ENCODE measurements at places on chromosomes 1 and 21.

DNA sequence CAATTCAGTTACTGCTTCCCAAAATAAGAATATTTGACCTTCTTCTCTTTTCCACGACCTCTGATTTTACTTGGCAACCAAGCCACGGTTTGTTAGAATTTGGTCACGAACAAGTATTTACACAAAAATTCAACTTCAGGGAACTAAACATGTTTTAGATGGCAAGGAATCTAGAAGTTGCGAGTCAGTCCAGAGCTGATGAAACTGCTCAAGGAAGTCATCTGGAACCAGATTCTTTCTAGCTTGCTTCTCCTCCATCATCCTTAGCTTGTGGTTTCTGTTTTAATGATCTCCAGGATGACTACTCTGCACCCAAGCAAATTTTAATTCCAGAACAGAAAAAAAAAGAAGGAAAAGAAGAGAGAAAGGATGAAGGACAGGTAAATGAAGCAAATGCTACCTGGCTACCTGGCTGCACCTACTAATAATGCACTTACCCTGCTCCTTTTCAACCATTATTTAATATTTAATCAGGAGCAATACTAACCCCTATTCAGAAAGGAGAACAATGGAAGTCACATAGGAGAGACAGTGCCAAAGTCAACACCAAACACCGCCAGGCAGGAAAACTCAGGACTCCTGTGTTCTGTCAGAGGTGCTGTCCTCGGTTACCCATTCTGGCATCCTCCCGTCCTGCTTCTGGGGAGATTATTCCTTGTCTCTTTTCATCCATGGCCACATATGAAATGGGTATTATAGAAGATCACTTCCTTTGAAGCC lies 54.2 kb upstream of the RGS7 start:
- DNase-seq: no peak

DNA sequence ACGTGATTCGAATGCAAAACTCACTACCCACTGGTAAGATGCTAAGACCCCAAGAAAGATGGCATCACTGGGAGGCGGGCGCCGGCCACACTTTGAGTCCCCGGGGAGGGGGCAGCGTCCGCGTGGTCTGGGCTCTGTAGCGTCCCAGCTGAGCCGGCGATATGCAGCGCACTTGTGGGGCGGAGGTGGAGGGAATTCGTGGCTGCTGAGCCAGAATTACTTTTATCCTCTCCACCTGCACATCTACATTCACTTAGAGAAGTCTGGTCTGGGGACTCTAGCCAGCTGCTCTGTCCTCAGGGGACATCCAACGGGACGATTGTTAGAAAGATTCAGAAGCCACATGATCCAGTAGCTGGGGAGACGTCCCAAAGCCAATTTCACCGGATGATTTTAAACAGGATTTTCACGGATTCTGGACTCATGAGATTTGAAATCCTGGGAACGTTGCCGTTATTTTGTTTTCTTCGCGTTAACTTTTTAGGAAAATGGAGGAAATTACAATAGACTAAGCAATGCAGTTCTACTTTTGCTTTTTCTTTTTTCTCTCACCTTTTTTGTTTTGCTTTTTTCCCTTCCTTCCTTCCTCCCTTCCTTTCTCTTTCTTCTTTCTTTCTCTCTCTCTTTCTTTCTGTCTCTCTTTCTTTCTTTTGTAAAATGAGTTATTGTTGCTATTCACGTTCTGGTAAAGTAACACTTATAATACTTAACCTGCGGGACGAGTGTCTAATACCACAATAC lies 1.3 kb downstream of the JAM2 start:
- DNase-seq: peak; percentile 30

DNA sequence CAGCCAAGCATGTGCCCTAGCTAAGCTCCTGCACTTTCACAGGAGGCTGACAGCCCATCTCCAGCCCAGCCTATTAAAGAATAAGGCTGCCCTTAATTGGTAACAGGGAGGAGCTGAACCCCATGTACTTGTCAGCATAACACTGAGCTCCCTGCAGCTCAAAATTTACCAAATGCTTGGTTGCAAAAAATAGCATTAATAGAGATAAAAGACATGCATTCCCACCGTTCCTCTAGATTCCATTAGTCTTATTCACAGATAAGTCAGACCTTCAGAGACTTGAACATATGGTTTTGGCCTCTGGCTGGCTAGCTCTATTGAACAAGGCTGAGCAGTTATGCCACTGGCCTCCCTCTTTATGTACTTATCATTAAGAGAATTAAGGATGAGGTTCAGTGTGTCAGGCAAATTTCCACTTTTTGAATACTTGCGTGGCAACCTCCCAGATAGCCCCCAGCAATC lies 29.2 kb downstream of the OLFML3 start:
- no peak for DNase-seq

DNA sequence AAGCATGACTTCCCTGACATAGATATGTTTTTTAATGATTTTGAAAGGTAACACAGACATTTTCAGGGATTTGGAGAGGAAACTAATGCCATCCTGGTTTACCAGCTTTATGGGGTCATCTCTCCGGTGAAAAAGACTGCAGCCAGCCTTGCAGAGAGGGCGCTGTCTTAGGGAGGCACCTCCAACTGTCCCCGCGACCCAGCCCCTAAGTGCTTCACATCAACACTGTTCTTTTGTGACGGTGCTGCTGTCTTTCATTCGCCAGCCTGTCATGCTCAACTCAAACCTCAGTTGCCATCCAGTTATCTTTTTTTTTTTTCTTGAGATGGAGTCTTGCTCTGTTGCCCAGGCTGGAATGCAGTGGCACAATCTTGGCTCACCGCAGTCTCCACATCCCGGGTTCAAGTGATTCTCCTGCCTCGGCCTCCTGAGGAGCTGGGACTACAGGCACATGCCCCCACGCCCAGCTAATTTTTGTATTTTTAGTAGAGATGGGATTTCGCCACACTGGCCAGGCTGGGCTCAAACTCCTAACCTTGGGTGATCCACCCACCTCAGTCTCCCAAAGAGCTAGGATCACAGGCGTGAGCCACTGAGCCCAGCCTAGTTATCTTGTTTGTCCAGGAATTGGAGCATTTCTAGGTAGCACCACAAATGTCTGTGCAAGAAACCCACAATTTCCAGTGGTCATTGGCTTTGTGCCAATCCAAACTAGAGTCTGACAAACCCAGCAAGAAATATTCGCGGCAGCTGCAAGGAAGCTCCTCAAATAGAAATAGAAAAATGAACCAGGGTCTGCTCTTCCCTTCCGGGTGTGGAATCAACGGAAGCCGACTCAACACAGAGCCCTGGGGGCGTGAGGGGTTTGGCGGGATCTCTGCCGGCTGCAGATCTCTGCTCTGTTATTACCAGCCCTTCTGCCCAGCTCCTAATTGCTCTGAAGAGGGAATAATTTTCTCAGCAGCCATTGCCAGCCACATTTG lies 24.2 kb downstream of the PDE9A start:
- DNase-seq: peak; percentile 87

DNA sequence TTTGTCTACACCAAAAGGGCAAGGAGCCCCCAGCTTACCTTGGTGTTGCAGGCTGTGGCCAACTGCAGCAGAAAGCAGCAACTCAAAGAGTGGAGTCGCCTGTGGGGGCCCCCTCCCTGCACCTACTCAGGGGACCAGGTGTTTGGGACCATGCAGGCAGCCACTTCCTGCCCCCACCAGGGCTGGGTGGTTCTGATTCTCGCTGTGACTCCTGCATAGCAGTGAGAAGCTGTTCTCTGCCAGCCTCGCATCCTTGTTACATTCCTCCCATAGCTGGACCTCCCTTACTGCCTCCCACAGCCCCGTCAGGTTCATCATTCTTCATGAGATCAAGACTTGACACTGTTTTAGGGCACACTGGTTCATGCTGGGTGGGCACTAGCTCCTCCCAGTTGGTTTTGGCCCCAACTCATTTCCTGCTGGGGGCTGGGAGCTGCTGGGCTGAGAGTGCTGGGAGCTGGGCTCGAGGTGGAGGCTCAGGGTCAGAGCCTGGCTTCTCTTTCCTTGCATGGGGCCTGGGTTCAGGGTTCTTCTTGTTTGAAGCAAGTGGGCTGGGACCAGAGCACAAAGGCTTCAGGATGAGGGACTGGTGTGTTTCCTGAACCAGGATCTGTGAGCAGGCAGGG lies 146.9 kb upstream of the C1orf174 start:
- no peak for DNase-seq

DNA sequence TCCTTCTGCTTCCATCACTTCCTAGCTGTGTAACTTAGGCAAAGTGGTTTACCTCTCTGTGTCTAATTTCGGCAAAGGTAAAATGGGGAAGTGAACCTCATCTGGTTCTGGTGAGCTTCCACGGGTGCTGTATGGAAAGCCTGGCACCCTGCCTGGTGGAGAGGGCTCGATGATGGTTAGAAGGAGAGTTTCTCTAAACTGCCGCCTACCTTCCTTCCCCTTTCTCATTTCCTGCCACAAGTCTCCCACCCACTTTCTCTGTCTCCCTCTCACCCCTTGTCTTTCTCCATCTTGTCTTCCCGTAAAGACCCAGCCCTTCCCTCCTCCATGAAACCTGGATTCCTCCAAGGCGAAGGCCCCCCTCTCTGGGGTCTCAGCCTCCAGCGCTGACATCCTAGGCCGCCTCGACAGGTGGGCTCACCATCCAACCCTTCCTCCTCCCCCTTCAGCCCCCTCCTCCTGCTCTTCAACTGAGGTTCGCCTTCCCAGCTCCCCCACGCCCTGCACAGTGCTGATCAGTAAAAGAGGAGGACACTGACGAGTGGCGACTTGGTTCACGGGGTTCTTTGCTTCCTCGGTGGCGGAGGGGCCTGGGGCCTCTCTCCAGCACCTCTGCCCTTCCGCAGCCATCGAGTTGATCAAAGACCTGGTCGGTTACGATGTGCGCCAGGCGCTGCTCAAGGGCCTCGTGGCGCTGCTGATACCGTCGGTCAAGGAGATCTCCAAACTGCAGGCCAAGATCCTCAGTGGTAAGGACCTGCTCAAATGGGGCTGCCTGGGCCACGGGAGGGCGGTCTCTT lies 7.3 kb downstream of the RNU5D-1 start:
- no peak for DNase-seq

DNA sequence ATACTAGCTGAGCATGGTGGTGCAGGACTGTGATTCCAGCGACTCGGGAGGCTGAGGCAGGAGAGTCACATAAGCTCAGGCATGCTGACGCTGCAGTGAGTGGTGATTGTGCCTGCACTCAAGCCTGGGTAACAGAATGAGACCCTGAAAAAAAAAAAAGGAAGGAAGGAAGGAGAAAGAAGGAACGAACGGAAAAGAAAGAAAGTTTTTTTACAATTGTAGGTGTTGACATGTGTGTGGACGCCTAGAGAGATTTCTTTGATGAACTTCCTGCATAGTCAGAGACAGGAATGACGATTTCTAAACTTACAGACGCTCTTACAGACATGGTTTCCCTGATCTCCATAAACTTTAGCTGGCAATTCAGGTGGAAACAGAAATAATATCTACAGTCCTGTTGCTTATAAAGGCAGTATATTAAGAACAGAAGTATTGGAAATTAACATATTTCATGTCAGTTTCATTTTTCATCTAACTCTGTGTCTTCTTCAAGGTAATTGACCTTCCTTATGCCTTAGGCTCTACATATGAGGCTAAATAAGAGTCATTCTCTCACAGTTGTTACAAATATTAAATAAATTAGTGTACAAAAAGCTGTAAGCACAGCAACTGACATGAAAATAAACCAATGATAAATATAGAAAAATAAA lies 4.1 kb downstream of the SAMSN1 start:
- no peak for DNase-seq

DNA sequence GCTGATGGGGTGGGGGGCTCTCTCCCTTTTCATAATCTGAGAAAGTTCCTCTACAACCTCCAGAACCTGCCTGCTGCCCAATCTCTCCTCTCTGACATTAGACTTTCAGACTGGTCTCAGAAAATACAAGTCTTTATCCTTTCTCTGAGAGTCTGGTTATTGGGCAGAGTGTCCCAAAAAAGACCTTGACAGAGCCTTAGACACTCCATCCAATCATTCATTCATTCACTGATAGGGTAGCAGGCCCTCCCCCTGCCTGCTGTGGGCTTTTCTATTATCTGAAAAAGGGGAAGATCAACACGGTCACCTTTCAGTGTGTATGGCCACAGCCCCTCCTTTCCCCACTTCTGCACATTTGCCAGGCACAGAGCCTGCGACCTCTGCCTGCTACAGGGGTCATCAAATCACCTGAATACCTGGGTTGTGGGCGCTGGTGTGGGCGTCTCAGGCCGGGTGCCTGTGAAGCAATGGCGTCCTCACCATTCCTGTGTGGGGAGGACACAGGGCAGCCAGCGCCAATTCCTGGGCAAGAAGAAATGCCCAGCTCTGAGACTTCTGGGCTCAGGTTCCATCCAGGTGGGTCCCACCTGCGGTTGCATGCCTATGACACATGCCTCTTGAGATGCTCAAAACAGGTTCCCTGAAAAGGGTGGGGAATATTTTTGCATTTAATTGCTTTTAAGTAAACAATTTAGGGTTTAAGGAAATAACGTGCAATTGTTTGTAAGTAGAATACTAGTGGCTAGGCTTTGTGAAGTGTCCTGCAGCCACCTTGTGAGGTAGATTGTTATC lies 52.8 kb downstream of the ELK4 start:
- no peak for DNase-seq
